NCI-H2171 (cell line): ENCODE measurements at places on chromosomes 6 and 20.

- DNase-seq, result no peak
Measured at GRCh38 chr6:28167926-28168325, 26.2 kb downstream of the ZKSCAN8 start.

DNA sequence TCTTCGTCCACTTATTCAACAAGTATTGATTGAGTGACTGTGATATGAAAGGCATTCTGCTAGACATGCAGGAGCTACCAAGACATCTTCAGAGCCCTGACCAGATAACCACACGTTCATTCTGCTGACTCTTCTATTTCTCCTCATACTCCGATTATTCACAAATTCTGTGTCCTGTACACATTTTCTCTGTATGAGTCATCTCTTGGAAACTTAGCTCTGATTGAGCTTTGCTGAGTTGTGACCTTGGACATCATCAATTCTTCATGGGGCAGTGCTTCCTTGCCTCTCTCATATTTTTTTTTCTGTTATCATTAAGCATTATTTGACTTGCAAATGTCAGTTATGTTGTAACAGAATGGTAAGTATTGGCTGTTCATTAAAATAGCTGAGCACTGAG lies 351.6 kb upstream of the CNR1 start:
- DNase-seq, result no peak

DNA sequence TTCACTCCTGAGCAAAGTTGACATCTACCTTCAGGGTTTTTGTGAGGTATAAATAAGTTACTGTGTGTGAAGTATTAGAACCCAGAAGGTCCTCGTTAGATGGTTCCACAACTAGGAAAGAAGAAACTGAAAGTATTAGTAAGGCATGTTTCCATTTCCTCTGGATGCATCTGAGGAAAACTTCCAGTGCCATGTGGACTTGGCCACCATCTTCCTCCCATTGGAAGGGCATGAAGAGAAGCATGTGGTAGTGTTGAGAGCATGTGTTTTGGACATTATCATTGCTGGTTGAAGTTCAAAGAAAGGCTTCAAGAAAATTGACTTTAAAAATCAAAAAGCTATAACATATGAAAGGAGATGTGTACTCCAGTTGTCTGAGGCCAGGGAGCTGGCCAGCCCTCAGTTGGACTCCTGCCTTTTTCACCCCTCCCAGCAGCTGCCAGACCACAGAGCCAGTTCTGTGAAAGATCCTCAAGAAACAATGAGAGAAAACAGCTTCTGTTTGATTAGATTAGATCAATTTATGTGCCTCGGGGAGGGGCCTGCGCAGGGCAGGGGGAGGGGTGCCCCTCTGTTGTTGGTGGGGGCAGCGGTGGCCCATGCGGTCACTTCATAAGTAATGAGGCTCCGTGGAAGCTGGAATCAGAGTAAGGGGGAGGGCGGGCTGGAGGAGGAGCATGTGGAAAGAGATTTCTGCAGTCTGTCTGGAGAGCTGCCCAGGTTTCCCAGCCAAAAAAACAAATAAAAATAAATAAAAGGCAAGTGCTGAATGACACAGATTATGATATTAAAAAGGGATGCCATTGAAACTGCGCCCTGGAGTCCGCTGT lies 154.0 kb downstream of the JARID2 start:
- peak; percentile 34 for DNase-seq

GRCh38 chr6:127833336-127833735 lies 67.5 kb downstream of the THEMIS start:
- no peak for DNase-seq
